Temporal lobe (tissue), 4 donors: ENCODE measurements at places on chromosomes 13 and 19. TPM values are rescaled to one million over a fixed set of nuclear protein-coding genes. Genes with fewer than 3 reads are reported as not detected.

WDR88 gene
- total RNA-seq: not detected

GZMM gene
- not detected for total RNA-seq

PCDH17 gene
- 84.8 TPM for total RNA-seq

MCEMP1 gene
- total RNA-seq: not detected

FAM216B gene
- total RNA-seq: 0.74 TPM

CCDC122 gene
- total RNA-seq: 5.9 TPM

TIMM44 gene
- total RNA-seq: 27.0 TPM

AKT1S1 gene
- 2.5 TPM for total RNA-seq

TTC9B gene
- 32.0 TPM for total RNA-seq

CYP2B6 gene
- total RNA-seq: not detected

TMEM150B gene
- total RNA-seq: not detected

CLEC4M gene
- total RNA-seq: not detected
